RWPE2 (cell line): ENCODE measurements at places on chromosomes 7 and 10.
A peak's percentile ranks its signal among the peaks of the same experiment; 100 is the strongest.

- no peak overlapping the region for H3K4me3 ChIP-seq
- no peaks in the 10 kb centered on the region for H3K27me3 ChIP-seq
- H3K27ac ChIP-seq = no peak overlapping the region
- DNase-seq = no peak
- no peaks in the 10 kb centered on the region for H3K36me3 ChIP-seq
These were observed 245.6 kb upstream of the FERD3L start for GRCh38 chr7:19390795-19391194.

DNA sequence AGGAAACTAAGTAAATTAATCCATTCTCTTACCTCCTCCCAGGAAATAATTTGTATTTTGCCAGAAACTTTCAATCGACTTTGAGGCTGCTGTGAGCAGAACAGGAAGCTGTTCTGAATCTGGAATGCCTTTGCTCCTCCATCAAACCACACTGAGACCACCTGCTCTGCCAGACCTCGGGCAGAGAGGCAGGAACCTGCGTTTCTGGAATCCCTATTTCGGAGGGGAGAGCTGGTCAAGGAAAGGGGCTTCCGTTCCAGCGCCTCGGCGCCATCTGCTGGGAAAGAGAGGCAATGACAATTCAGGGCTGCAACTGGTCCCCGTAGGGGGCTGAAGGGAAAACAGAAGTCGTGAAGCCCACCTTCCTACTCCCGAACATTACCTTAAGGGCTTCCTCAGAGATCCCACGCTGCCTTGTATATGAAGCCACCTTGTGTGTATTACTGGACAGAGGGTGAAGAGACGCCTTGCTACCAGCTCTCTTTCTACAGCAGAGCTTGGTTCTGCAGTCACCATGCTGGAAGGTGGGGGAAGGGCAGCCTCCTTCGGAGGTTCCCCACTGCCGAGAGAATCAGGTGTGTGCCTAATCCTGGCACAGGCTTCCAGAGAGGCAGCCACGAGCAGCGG lies 31.2 kb downstream of the ZNF467 start:
- H3K27me3 ChIP-seq = no peaks in the 10 kb centered on the region
- H3K4me1 ChIP-seq = no peaks in the 10 kb centered on the region
- H3K27ac ChIP-seq = no peak overlapping the region
- H3K36me3 ChIP-seq = no peaks in the 10 kb centered on the region
- H3K4me3 ChIP-seq = peak overlapping the region; percentile 1

GRCh38 chr7:20201380-20201779 lies 15.8 kb downstream of the MACC1 start:
- H3K27ac ChIP-seq = no peak overlapping the region
- DNase-seq = no peak
- peaks cover 23% of the 10 kb centered on the region for H3K4me1 ChIP-seq
- no peaks in the 10 kb centered on the region for H3K36me3 ChIP-seq

DNA sequence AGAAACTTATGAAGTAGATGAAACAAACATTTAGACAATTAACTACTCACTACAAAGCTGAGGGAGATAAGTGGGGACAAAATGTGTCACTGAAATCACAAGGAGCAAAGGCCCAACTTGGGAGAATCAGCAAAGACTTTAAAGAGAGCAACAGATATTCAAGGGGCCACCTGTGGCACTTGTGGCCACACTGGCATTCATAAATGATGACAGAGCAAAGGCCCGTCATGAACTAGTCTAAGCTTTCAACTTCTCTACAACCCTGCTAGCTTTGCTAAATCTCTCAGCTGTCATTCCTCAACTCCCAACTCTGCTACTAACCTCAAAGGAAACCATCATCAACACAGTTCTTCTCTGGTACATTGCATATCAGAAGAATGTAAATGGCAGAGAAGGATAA lies 178.4 kb downstream of the CPEB3 start:
- H3K4me1 ChIP-seq = no peaks in the 10 kb centered on the region
- H3K27me3 ChIP-seq = no peaks in the 10 kb centered on the region
- no peaks in the 10 kb centered on the region for H3K36me3 ChIP-seq
- no peak for DNase-seq
- no peak overlapping the region for H3K4me3 ChIP-seq
- H3K27ac ChIP-seq = no peak overlapping the region

DNA sequence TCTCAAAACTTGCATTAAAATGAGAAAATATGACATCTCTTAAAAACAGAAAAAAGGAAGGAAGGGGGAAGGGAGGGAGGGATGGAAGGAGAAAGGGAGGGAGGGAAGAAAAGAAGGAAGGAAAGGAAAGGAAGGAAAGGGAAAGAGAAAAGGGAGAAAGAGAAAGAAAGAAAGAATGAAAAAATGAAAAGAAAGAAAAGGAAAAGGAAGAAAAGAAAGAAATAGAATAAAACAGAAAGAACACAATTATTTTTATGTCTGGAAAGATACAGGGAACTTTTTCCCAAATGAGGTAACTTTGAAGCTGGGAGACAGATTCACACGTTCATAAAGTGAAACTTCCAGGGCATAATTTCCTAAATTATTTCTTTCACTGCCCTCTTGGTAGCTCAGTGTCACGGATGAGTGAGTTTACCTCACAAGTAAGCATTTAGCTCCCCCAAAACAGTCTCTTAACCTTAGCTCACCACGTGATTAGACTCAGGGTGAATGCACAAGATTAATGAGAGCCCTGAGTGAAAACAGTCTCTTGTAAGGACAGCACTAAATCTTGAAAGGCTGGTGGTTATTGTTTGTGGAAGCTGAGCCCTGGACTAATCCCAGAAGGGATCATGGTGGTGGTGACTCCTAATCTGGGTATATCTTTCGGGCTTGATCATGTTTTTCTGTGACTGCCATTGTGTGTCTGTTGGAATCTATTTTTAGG lies 74.1 kb upstream of the HDAC9 start:
- peaks cover 20% of the 10 kb centered on the region for H3K4me1 ChIP-seq
- H3K27me3 ChIP-seq = no peaks in the 10 kb centered on the region
- peak overlapping the region; percentile 11 for H3K27ac ChIP-seq
- no peak for DNase-seq

GRCh38 chr7:137986252-137987017 lies 15.5 kb downstream of the CREB3L2 start:
- no peak for DNase-seq
- no peaks in the 10 kb centered on the region for H3K36me3 ChIP-seq
- peaks cover 27% of the 10 kb centered on the region for H3K4me1 ChIP-seq
- H3K27me3 ChIP-seq = no peaks in the 10 kb centered on the region
- no peak overlapping the region for H3K4me3 ChIP-seq
- H3K27ac ChIP-seq = no peak overlapping the region
